ENCODE measurements at places on chromosomes 1 and 21.

GRCh38 chr1:222098404-222098803 is 356.5 kb upstream of the DUSP10 start:
- DNase-seq, result no peak

DNA sequence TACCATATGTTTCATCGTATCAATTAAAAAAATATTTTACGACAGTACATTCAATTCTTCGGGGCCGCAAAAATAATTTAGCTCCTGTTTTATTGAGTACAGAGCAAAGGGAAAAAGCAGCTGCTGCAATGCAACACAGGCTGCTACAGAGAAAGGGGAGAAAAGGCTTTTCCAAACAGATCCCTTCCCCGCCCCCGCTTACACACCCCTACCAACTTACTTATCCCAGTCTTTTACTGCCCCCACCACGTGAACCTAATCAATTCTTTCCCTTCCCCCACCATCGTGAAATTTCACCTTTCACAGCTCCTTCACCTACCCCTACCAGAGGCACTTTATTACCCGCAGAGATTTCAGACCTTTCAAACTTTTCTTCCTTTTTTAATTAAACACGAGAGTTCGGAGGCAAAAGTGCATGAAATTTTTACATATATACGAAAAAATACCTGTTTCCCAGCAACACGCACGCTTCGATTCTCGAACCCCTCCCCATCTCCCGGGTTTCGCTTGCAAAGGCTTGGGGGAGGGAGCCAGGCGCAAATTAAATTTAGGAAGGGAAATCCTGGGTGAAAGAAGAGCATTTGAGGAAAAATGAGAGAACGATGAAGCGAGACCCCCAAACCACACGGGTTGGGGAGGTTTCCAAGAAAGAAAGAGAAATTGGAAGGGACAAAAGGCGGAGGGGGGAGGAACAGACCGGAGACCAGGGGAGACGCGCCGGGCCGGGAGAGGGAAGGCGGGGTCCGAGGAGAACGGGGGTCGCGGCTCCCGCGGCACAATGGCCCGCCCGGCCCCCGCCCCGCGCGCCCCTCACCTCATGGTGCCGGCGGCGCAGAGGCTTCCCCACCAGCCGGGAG is 823 bp downstream of the ENAH start:
- no peak for DNase-seq

GRCh38 chr21:44564886-44565598 is 6.4 kb upstream of the KRTAP10-3 start:
- DNase-seq, result no peak

- DNase-seq, result no peak
Observed at GRCh38 chr1:34758751-34759150, 789 bp upstream of the GJB4 start.

- DNase-seq, result no peak
Observed at GRCh38 chr1:160884579-160884978, 401 bp downstream of the ITLN1 start.

DNA sequence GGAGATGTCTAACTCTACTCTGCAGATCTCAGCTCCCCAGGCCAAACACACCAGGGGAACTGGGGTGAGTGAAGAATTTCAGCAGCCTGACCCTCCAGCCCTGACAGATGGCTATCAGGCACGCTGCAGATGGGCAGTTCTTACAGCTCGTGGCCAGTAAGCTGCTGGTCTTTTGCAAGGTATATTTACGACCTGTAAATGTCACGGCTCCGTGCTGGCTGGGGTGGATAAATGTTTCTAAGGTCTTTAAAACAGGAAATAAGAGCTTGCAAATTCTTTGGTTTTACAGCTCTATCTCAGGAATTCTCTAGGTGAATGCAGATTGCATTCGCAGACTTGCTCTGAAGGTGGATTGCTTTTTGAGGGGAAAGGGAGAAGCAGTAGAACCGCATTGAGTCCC is 10.1 kb downstream of the DOP1B start:
- DNase-seq, result no peak

DNA sequence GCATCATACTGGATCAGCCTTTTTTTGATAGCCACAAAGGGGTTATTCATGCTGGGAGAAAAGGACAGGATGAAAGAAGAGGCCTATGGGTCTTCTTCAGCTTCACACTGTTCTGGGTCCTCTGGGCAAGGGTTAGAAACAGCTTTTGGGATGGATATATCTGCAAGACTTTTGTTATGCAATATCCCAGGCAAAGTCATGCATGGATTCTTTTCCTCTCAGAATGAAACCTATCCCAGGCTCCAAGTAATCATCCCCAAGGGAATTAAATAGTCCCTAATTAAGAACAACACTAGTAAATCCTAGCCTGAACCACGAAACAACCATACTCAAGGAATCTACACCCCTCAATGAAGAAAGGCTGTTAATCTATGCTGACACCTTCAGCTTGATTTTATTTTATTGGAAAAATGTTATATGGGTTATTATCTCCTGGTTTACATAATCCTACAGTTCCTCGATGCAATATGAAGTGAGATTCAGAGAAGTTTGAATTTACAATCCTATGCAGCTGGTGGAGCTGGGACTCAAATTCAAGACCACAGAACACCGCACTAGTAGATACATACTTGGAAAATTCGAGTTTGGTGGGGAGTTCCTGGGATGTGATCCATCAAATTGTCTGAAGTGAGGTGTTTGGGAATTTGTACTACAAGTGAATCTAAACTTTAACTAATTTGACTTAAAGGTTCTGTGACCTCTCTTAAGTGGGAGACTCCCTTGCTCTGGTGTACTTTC is 338.6 kb downstream of the TBX15 start:
- no peak for DNase-seq

- DNase-seq, result no peak
Observed at GRCh38 chr21:42067531-42068255, 3.4 kb upstream of the UMODL1 start.

DNA sequence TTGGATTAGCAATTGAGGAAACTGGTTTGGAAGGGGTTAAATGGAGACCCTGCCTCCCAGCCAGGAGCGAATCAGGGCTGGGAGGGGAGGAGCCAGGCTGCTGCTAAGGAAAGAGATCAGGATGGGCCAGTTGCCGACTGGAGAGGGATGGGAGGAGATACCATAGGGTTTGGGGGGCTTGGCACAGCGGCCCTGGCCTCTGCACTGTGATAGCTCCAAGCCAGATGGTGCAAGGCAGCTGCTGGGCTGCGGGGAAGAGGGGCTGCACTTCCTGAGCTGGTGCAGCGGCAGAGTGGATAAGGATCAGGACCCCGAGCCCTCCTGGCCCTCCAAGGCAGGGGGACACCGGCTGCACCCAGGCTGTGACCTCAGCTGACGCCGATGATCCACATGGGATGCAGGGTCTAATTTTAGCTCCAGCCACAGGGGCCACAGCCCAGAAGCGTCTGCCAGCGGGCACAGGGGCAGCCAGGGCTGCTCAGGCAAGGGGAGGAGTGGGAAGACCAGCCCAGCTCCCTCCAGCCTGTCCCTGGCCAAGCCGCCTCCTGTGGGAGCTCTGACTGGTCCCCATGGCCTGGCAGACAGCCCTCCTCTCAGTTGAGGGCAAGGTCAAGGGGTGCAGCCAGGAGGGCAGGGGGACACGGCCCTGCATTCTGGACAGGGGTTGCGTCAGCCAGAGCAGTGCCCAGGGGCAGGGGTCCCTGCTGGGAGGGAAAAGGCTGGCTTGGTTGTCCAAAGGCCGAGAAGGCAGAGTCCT is at the start of gene EXTL1:
Gene EXTL1, plus strand, starts transcription at position 129 of the 757 bp plus-strand sequence. CDS start 872 bp downstream, outside the sequence.
- DNase-seq, result no peak

DNA sequence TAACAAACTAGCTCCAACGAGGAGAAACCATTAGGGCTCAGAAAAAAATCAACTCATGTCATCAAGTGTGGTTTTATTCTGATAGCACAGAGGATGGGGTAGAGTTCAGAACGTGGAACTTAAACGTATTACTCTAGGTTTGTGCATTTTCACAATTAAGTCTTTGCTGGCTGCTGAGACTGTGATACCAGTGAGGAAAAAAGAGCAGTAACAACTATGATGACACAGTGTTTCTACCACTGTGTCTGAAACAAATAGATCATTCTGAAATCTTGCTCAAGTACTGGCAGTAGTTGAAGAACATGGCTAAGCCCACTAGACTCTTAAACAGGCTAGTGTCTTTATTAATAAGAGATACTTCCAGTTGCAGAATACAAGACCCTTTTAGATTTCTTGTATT is 31.0 kb downstream of the NUCKS1 start:
- no peak for DNase-seq

DNA sequence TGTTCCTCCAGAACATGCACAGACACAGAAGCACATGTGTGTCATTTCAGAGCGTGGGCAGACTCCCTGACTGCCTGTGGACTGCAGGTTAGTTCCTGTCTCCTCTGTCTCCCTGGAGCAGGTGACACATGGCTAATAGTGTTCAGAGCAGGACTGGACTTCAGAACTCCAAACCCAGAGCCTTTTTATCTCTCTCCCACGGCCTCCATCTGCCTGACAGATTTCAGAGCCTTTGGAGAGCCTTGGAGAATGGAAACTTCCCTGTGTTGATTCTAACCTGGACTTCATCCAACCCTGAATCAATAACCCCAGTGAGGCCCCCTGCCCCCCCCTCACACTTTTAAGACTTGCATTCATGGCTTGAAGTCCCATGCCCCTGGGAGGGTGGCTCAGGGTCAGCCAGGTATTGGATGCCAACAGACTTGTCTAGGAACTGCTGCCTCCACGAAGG is 44.4 kb downstream of the C1orf198 start:
- DNase-seq, result no peak

- no peak for DNase-seq
Observed at GRCh38 chr1:92957030-92957734, 4.1 kb downstream of the DIPK1A start.

DNA sequence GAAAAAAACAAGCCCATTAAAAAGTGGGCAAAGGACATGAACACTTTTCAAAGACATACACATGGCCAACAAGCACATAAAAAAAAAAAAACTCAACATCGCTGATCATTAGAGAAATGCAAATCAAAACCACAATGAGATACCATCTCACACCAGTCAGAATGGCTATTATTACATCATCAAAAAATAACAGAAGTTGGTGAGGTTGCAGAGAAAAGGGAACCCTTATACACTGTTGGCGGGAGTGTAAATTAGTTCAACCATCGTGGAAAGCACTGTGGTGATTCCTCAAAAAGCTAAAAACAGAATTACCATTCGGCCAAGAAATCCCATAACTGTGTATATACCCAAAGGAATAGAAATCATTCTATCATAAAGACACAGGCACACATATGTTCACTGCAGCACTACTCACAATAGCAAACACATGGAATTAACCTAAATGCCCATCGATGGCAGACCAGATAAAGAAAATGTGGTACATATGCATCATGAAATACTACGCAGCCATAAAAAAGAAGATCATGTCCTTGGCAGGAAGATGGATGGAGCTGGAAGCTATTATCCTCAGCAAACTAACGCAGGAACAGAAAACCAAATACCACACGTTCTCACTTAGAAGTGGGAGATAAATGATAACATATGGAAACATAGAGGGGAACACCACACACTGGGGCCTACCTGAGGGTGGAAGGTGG is 70.1 kb downstream of the INTS7 start:
- DNase-seq, result no peak

GRCh38 chr1:97252925-97253324 is 531.3 kb downstream of the PTBP2 start:
- no peak for DNase-seq

- DNase-seq, result no peak
Observed at GRCh38 chr1:170619241-170620028, 44.5 kb upstream of the PRRX1 start.

DNA sequence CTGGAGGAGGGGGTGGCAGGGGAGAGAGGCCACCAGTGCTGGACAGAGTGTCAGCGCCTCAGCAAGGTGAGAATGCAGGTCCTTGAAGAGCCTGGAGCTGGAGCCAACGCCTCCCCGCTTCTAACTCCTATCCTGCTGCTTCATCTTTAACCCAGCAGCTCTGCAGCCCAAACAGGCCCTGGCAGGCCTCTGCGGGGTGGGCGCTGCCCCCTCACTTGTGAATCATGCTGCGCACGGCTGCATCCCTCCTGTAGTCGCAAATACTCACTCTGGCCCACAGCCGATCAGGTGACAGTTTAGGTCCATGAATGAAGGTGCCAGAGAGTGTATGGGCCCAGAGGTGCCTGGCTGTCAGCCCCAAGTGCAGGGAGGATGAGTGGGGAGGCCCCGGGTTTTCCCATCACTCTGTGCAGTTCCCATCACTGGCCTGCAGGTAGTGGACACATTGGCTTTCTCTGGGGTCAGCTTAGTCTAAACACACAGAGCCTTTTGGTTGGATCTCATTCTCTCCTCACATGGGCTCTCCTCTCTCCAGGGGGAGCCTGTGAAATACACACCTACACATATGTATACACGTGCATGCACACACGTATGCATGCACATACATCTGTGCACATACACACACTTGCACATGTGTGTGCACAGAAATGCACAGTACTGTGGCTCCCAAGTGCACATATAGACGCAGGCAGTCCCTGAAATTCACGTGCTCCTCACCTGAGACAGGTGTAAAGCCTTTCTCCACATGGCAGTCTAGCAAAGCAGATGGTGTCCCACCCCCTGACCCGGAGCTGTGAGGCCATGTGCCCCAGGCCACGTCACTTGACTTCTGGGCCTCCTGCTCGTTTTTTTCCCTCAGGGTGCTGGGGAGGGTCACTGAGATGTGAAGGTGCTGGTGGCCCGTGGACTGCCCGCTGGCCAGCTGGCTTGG is 52.0 kb downstream of the TRIM11 start:
- DNase-seq, result no peak

GRCh38 chr1:41648230-41648629 is 163.7 kb upstream of the EDN2 start:
- DNase-seq, result no peak

DNA sequence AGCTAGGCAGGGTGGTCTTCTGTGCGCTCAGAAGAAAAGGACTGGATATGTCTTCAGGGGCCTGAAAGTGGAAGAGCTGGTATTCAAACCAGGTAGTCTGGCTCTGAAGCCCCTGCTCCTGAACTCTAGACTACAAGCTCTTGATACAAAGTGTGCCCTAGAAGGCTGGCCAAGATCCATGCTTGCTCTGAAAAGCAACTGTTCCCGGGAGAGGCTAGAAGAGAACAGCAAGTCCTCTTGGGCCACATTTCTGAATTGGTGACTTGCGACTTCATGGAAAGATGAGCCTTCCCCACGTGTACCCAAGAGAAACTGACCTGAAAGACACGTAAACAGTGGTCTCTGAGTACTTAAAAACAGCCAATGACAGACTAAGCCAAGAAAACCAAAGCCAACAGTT is 123.3 kb upstream of the GRIK3 start:
- no peak for DNase-seq

DNA sequence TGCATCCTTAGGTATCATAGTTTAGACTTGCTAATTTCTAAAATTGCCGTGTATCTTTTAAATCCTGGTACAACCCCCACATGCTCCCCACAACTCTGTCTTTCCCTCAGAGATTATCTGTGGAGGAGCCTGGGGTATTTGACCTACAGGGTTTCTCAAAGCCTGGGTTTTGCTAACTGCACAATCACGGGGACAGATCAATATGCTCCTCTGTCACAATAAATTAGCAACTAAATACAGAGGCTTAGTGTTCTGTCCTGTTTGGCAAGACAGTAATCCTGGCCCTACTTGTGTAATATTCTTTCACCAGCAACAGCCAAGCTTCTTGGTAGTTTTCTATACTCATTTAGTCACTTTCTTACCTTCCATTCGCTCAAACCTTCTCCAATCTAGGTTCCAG is 8.5 kb downstream of the ECHDC2 start:
- DNase-seq, result no peak

GRCh38 chr1:28083876-28084275 is 4.5 kb downstream of the EYA3 start:
- no peak for DNase-seq
